Stimulated activated CD8-positive, alpha-beta memory T cell treated with anti-CD3 and anti-CD28 coated beads, Interleukin-12 subunit alpha, Interleukin-12 subunit beta, amount 100 ng/mL, for 4 hours (primary cell): ENCODE measurements at places on chromosomes 4 and X.

DNA sequence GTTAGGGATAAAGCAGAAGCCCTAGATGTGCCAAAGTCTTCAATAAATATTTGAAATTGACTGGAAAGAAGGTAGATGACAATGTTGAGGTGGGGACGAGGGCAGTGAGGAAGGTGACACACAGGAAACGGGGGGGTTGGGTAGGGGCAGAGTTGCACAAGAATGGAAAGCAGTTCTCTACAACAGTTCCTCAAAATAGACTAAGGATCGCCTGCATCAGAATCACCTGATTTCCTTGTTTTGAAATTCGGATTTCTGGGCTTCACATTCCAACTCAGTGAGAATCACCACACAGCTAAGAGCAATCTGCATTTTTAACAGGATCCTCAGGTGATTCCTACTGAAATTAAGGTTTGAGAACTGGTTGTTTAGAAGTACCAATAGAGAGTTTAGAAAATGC, 70.6 kb downstream of the ARFIP1 start:
- peak; percentile 15 for DNase-seq

- no peak for DNase-seq
Observed at GRCh38 chr4:82373486-82373815, 340 bp downstream of the HNRNPD start.

DNA sequence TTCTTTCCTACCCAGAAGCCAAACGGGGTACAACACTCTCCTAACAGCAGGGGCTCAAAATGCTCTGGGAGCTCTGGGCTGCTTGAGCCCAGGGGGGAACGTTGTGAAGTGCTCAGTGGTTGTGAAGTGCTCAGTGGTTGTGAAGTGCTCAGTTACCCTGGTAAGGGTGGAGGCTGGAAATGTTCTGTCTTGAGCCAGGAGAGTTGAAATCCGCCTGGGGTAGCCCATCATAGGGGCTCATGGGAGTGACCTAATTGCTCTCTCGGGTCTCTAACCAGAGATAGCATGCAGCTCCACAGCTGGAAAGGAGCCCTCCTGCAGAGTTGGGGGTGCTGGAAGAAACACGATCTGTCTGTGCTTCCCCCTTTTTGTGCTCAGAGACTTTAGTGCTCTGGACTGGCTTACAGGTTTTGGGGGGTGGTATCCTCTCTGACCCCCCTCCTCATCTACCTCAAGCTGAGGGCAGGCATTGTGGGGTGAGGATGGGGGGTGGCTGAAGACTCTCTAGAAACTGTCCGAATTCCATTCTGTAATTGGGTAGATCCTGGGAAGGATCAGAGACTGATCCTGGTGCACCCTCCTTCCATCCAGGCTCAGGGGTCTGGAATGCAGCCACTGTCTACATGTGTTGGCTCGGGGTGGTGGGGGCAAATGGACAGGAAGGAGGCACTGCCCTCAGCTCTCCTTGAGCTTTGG, 2.7 kb downstream of the EFNB1 start:
- no peak for DNase-seq

DNA sequence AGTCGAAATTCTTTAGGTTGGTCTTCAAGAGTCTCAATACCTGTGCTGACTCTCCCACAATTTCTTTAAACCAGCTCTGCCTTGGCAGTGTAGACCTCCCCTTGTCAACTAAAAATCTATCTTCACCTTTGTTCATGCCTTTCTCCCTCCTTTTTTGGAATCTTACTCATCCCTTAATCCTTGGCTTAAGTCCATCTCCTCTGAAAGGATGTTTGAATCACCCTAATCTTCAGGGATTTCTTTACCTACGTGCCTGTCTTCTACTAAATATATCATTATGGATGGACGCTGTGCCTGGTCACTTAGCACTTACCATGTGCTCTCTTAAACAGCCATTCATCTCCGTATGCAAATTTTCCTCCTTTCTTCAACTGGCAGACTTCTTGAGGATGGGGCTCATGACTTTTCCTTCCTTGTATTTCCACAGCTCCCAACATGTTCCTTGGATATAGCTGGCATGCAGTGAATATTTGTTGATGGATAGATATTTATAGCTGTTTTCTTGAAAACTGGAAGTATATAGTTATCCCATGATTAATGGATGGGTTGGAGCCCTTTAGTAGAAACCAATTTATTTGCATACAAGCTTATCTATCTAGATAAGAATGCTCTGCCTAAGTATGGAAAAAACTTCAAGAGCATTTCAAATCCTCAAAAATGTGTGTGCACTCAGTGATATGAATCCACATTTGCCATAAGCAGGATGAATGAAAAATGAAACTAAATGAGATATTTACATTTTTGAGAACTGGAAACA, 166.6 kb downstream of the SPRY1 start:
- DNase-seq = no peak

DNA sequence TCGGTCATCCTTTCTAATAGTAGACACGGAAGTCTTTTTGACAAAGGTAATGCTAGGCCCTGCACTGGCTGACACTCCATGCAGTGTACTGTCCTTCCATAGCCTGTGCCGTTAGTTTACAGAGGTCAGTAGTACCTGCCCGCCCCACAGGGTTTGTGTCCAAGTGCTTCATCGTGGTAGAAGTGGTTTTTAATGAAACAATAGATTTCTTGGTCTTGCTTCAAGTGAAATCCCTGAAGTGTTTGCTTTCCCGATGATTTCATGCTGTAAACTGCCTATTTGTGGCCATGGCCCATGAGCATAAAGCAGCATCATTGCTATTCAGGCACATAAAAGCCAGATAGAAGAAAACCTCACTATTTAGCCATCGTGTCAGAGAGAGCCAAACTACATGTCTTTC, 139.3 kb downstream of the GPR143 start:
- DNase-seq = no peak

- DNase-seq = no peak
Observed at GRCh38 chr4:174907508-174907907, 10.7 kb upstream of the ADAM29 start.

DNA sequence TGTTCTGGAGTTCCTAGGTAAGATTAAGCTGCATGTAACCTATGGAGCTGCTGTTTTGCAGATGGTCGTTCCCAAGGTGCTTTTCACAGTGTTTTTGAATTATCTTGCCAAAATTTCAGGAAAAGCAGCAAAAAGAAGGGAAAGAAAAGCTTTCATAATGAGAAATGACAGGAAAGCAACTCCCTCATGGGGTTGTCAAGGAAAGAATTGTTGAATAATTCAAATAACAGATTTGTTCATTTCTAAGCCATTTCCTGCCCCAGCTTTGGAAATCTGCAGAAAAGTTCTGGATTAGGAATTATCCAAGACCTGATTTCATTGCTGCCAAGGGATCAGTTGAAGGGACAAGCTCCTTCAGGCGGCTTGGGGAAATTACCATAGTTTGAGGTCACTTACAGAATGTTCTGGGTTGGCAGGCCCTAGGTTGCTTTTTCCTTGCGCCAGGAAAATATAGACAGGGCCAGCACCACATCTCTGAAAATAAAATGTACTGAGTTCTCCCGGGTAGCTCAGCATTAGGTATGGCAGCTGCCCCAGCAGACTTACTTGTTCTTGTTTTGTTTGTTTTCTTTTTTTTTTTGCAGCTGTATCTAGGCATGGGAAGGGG, 354.7 kb downstream of the STIM2 start:
- no peak for DNase-seq

DNA sequence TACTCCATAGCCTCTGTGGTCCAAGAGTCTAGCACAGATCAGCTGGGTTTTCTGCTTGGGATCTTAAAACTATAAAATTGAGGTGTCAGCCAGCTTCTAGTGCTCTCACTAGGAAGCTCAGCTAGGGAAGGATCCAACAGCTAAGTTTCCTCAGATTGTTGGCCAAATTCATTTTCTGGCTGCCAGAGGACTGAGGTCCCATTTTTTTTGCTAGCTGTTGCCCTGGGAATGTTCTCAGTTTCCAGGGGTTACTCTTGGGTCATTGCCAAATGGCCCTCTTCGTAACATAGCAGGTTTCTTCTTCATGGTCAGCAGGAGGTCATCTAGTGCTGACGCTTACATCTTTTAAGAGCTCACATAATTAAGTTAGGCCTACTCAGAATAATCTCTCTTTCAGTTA, 2178.2 kb downstream of the ARAP2 start:
- DNase-seq = no peak

- DNase-seq = no peak
Observed at GRCh38 chrX:15973299-15973698, 118.7 kb upstream of the AP1S2 start.

- no peak for DNase-seq
Observed at GRCh38 chr4:151325111-151325948, at the start of gene SH3D19. SH3D19 (minus strand) TSS chr4:151325605; CDS start chr4:151325352, 253 bp downstream.

- DNase-seq = no peak
Observed at GRCh38 chr4:11342401-11342800, 86.3 kb downstream of the HS3ST1 start.

GRCh38 chr4:26076896-26077295, 162.9 kb downstream of the SMIM20 start:
- DNase-seq = no peak

- DNase-seq = no peak
Observed at GRCh38 chrX:97551821-97552220, 668.1 kb downstream of the RPA4 start.

DNA sequence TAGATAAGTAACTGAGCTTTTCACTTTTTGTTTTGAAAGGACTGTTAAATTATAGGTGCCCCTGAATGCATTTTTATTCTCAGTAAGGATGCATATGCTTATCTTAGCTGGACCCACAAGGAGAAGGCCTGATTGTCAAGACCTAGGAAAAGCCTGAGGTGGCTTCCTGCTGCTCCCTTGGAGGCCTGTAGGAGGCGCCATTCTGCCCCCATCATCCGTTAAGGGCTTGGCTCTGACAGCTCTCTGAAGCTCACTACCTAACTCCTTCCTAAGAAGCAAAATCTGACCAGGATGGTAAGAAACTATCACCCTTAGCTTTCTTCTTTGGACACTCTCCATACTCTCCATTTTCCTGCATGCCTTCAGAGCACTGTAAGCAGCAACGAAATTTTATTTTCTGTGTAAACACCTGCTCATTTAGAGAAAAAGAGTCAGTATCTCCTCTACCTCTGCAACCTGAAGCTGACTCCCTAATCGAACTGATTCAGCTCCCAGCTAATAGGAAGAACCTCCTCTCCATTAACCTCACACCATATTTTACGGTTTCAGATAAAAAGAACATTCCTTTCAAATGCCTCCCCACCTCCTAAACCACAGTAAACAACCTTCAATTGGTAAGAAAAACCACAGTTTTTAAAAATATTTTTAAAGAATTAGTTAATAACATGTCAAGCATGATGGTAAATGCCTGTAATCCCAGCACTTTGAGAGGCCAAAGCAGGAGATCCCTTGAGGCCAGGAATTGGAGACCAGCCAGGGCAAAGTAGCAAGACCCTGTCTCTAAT, 73.4 kb upstream of the EDNRA start:
- DNase-seq = no peak

- DNase-seq = no peak
Observed at GRCh38 chrX:130746077-130746476, 156.9 kb downstream of the ENOX2 start.

DNA sequence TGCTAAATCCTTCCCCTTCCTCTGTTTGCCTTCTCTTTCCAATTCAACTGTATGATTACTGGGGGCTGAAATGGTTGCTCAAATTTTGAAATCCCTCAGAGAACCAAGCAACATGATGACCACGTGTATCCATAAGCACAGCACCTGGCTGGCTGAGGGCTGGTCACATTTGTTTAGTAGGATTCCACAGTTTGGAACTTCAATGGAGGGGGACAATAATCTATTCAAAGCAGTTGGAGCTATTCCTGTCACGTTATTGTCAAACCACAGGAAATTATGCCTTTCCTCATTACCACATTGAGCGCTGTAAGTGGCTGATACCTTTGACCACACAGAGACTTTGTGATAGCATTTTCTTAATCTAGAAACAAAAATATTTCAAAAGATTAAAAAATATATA, 7.0 kb downstream of the TMSB4X start:
- no peak for DNase-seq

GRCh38 chr4:183897193-183897592, 7.9 kb upstream of the STOX2 start:
- no peak for DNase-seq
